ENCODE measurements at places on chromosomes 12 and 14.

DNA sequence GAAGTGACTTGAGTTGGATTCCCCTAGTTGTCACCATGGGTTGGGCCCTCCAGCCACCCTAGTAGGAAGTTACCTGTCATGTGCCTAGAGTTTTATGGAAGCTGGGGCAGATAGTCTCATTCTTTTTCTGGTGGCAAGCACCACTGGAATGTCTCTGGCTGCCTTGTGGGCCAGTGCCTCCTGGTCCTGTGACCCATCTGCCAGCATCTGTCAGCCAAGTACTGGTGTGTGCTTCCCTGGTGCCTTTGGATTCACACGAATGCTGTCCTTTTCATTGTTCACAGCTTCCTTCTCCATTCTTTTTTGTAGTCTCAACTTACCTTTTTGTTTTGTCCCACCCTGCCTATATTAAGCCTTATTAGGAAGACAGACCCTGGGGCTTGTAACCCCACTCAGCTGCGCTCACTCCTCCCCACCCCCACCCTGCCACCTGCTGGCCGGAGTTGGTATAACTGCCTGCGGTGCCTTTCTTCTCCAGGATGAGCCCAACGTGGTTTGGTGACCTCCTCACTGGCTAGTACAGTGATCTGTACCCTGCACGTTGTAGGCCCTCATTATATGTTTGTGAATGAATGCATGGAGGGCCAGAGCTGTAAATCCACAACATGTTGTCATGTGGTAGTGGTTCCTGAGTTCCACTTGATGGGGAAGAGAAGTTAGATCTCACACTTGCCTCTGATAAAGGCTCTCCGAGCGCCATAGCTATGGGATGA lies 125.7 kb downstream of the TSPAN9 start:
- no peak for DNase-seq

- DNase-seq, result no peak
Measured at GRCh38 chr12:114392909-114393308, 13.0 kb downstream of the TBX5 start.

DNA sequence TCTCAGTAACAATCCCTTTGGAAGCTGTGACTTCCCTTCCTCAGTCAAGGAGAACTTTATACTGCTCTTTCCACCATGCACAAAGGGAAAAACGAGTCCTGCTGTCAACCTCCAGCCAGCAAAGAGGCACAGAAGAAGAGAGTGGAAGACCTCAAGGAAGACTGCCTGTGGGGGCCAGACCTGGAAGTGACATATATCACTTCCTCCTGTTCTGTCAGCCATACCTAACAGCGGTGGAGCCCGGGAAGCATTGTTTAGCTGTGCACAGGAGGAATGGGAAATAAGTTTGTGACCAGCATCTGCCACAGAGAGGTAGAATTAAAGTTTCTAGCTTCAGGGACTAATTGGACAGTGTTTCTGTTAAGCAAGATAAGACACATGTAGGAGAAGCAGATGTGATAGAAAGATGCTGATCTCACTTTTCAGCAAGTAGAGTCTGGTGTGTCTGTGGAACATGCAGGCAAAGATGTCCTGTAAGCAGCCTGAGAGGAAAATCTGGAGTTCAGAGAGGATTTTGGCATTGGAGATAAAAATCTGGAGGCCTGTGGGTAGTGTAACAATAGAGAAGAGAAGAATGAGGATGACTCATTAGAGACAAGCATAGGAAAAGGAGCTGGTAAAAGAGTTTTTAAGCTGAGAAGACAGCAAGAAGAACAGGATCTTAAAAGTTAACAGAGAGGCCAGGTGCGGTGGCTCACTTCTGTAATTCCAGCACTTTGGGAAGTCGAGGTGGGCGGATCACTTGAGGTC lies 141.6 kb upstream of the CPSF6 start:
- no peak for DNase-seq

- no peak for DNase-seq
Measured at GRCh38 chr14:90742729-90743128, 73.5 kb downstream of the TTC7B start.

DNA sequence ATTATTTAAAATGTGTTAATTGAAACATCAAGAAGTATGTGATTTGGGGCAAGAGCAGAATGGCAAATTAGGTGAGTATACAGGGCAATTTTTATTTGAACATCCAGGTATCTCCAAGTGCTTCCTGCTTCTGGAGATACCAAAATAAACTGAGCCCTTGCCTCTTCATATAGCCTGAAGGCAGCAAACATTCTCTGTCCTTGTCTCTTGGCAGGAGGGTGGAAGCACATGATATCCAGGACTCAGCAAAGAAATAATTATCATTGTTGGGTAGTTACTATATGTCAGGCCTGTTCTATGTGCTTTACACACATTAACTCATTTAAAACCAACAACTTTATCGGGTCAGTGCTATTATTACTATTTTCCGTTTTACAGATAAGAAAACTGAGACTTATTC lies 12.5 kb downstream of the LIN7A start:
- no peak for DNase-seq

GRCh38 chr14:71452539-71452938 lies 479.7 kb upstream of the RGS6 start:
- no peak for DNase-seq

- no peak for DNase-seq
Measured at GRCh38 chr14:46048127-46048526, 603.5 kb downstream of the RPL10L start.

DNA sequence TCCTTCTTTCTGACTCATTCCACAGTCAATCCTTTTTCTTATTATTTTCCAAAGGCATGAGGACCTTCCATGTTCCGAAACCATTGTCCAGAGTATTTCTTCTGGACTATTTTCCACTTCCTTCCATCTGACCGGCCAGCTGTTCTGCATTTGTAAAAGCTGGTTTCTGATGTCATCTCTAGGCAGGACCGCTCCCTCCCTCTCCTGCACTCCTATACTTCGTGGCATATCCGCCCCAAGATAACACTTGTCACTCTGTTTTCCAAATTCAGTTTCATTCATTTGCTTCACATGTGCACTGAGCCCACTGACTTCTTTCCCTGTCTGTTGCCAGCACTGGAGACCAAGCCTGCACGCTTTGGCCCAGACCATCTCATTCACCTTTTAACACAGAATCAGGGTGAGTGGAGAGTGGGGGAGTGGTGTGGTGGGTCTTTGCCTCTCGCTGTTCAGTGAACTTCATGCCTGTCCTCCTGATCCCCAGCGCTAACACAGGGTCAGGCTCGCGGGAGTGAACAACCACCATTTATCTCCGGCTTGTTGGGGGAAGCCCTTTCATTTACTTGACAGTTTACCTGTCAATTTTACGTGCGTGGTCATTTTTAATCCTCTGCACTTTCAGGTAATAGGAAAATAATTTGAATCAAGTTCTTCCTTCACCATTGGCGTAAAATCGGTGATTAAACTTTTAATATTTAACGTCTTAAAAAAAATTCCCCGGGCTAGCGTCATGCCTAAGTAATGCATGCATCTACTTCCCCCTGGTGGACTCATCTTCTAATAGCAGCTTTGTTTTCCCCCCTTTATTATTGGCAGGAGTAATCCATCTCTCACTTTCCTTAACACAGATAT lies 52.5 kb downstream of the C12orf75 start:
- DNase-seq, result no peak

DNA sequence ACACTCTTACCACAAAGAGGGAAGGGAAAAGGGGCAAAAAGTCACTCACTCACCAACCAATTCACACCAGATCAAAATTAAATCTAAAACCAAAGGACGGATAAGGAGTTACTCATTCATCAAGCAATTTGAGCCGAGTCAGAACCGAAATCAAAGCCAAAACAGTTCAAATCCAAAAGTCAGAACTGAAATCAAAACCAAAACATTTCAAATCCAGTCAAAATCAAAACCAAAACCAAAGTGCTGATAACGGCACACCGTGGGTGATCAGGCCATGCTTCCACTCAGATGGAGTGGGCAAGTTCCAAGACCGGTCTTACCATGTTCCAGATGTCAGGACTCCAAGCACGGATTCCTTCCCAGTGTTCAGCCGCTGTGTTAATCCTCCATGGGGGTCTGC lies 139.5 kb downstream of the SLC38A6 start:
- DNase-seq, result no peak

DNA sequence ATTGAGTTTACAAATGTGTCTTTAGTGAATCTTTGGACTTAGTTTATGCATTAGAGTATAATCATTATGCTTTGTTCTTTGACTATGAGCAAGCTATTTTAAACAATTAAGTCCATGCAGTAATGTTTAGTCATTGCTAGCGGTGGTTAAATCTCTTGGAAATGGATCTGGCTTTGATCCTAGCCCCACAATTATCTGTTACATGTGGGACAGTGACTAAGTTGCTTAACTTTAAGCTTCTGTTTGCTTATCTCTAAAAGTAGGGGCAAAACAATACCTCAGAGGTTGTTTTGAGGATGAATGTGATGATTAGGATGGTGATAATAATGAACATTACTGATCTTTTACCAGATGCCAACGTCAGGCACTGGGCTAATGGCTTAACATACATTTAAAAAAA lies 124.2 kb downstream of the NPAS3 start:
- no peak for DNase-seq

DNA sequence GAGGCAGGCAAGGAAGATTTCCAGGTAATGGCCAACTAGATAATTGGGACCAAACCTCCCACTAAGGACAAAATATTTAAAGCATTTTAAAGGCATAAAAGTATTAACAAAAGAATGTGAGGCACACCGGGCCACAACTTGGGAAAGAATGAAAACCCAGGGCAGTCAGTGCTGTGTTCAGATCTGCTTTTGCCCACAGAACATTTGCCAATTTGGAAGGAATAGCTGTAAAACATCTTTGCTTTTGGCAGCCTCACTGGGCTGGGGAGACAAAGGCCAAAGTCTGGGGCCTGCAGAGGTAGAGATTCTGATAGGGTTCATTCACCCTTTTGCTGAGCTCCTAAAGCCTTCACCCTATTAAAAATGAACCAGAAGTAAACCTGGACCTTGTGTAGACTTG lies 82.3 kb downstream of the SYNE3 start:
- DNase-seq, result no peak

GRCh38 chr14:59240356-59240755 lies 51.9 kb downstream of the DAAM1 start:
- no peak for DNase-seq

DNA sequence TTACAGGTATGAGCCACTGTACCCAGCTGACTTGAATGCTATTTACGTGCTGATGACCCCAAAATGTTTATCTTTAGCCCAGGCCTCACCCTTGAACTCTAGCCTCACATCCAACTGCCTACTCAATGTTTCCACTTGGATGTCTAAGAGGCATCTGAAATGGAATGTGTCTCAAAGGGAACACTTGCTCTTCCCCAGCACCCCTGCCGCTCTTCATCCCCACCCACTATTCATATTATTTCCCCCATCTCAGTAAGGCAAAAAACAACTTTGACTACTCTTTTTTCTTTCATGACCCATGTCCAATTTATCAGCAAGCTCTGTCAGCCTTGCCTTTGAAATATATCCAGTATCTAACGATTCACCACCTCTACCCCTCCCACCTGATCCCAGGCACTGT lies 204.6 kb downstream of the PAWR start:
- no peak for DNase-seq

- no peak for DNase-seq
Measured at GRCh38 chr12:720231-720941, 32.0 kb upstream of the WNK1 start.

- DNase-seq, result peak; percentile 8
Measured at GRCh38 chr12:54932691-54933090, 51.9 kb downstream of the TESPA1 start.

DNA sequence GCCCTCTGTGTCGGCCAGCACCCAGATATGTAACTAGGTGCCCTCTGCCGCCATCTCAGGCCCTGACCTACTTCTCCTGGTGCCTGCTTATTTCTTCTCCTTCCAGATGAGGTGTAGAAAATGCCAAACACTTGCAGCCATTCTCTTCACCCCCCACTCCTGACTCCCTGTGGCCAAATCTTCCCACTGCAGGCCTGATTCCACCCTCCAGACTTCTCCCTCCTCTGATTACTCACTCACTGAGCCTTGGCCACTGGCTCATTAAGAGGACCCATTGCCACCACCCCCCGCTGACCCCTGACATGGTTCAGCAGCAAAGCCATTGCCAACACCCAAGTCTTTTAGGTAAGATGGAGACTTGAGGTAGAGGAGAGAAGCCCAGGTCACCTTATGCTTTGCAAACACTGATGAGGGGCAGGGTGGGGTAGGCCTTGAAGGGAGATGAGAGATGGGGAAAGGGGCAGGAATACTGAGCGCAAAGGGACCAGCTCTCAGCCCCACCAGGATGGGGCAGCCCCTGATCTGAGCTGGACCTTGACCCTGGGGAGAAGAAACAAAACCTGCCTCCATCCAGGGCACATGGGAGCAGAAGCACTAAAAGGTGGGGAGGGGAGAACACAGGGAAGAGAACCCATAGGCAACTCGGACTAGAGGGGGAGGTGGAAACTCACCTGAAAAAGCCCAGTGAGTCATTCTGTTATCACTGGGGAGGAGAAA lies 25.1 kb upstream of the ANO2 start:
- DNase-seq, result no peak

DNA sequence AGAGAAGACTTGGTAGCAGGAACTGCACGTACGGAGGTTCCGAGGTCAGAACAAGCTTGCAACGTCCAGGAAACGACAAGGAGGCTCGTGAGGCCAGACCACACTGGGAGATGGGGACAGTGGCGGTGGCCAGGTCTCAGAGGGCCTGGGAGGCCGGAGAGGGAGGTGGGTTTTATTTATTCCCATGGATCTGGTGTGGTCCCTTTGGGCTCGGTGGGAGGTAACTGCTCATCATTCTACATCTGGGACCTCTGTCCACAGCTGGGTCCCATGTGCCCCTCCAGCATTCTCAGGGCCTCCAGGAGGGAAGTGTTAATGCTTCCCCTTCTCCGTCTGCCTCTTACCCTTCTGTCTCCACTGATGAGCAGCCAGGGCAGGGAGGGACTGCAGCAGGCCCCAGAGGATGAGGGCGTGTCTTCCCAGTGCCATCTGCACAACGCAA lies 35.7 kb upstream of the NCOR2 start:
- DNase-seq, result no peak

DNA sequence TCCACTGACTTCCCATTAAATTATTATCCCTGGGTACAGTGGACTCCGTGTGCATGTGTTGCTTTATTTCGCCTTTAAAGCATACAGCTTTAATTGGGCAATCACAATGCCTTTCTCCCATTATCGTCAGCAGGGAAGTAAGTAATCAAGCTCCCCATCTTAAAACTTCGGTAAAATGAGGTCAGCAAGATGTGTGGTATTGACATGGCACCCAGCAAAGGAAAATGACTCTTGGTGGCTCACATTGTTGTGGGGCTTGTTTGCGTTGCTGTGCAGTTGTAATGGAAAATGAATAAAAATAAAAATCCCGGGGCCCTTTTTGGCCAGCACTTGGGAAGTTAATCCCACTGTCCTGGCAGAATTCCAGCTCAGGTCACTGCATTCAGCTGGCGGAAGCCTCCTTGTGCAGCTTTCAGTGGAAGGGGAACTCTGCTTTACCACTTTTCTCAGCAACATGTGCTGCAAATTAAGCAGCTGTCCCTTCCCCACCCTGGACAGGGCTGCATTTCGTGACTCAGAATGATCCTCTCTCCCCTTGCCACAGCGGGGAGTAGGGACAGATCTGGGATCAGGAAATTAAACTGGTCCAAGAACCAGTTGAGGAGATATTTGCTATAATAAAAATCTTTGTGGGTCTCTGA lies 13.9 kb upstream of the ATP2A2 start:
- DNase-seq, result no peak

DNA sequence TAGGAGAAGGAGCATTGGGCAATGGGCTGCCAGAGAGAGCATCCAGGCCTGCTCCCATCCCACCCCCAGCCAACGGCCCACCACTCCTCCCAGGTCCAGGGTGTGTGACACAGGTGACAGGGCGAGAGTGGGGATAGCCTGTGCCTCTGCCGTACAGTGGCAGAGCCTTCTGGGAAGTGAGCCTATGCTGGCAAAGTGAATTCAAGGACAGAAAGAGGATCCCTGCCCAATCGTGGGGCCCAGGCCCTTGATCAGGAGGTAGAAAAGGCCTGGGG lies 553 bp upstream of the KRT79 start:
- no peak for DNase-seq

Measured in NCI-H510A (cell line).